ENCODE measurements at places on chromosomes 13 and 19.

DNA sequence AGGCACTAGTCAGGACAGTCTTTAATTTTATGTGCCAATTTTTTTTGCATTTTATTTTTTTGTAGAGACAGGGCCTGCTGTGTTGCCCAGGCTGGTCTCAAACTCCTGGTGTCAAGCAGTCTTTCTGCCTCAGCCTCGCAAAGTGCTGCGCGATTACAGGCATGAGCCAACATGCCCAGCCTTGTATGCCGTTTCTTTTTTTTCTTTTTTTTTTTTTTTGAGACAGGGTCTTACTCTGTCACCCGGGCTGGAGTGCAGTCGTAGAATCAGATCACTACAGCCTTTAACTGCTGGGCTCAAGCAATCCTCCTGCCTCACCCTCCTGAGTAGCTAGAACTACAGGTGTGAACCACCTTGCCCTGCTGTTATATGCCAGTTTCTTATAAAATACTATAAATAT is 26.4 kb downstream of the BORA start:
- DNase-seq, result no peak

DNA sequence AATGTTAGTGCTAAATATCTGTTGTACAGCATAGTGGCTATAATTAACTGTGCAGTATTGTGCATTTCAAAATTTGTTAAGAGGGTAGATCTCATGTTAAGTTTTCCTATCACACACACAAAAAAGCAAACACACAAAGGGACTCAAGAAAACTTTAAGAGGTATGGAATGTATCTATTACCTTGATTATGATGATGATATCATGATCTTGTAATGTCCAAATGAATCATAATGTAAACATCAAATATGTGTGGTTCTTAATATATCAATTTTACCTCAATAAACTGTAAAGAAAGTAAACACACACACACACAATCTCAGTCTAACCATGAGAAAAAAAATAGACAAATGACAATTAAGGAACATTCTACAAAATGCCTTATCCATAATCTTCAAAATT is 934.6 kb downstream of the SLITRK1 start:
- no peak for DNase-seq

- DNase-seq, result no peak
Measured at GRCh38 chr13:50353651-50354415, 338.6 kb downstream of the KCNRG start.

DNA sequence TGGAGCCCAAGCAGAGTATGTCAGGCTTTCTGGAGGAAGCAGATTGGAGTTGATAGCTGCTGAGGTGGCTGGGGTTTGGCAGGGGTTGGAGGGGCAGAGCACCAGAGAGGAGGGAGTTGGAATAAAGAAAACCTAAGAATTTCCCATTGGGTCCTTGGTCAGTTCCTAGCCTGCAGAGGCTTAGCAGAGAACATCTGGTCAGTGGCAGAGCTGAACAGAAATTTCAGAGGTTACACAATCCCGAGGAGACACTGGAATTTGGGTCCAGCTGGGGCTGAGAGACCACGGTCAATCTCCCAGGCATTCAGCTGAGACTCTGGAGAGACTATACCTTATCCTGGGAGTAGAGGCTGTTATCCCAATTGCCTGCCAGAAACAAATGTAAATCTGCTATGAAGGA is 84.4 kb downstream of the DPY19L3 start:
- no peak for DNase-seq

GRCh38 chr13:47548294-47548840 is 452.7 kb downstream of the SUCLA2 start:
- DNase-seq, result no peak

GRCh38 chr19:51660975-51661600 is 14.5 kb upstream of the SIGLEC14 start:
- DNase-seq, result no peak

DNA sequence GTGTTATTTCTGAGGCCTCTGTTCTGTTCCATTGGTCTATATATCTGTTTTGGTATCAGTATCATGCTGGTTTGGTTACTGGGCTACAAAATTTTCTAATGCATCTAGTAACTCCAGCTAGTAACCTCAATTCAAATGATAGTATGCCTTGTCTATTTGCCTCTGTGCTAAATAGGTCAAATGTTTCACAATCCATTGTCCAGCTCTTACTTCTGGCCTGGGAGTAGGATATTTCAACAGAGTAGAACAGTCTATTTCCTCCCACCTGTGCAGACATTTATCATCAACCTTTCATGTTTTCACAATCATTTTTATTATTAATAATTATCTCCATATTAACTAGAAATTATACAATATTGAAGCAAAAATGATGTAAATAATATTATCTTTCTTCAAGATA is 18.1 kb upstream of the NDFIP2 start:
- DNase-seq, result no peak

DNA sequence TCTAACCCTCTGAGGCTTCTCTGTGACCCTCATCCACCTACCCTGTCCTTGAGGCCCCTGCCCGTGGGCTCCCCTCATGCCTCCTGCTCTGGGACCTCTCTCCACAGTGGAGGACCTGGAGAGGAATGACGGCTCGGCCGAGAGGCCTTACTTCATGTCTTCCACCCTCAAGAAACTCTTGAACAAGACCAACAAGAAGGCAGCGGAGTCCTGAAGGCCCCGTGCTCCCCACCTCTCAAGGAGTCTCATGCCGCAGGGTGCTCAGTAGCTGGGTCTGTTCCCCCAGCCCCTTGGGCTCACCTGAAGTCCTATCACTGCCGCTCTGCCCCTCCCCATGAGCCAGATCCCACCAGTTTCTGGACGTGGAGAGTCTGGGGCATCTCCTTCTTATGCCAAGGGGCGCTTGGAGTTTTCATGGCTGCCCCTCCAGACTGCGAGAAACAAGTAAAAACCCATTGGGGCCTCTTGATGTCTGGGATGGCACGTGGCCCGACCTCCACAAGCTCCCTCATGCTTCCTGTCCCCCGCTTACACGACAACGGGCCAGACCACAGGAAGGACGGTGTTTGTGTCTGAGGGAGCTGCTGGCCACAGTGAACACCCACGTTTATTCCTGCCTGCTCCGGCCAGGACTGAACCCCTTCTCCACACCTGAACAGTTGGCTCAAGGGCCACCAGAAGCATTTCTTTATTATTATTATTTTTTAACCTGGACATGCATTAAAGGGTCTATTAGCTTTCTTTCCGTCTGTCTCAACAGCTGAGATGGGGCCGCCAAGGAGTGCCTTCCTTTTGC is 10.8 kb upstream of the ILF3 start:
- DNase-seq, result no peak

DNA sequence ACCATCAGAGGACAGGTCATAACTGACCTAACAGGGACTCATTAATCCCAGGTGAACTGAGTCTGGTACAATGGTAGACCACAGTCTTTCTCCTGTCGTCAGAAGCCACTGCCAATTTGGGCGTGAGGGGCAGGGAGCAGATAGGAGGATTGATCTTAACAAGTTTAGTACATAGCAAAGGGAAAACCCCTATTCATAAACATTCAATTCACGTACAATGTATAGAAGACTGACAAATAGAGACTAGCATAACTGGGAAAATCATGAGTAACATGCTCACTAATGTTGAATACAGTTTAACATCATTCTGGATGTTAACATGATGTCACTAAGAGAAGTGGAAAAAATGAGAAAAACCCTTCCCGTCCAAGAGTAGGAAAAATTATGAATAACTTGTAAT is 54.1 kb downstream of the SLC7A1 start:
- DNase-seq, result no peak

- no peak for DNase-seq
Measured at GRCh38 chr13:49064476-49064875, 88.8 kb downstream of the FNDC3A start.

GRCh38 chr19:35260694-35261304 is 8.0 kb upstream of the USF2 start:
- no peak for DNase-seq

- no peak for DNase-seq
Measured at GRCh38 chr13:99366075-99366987, 59.1 kb upstream of the GPR183 start.

DNA sequence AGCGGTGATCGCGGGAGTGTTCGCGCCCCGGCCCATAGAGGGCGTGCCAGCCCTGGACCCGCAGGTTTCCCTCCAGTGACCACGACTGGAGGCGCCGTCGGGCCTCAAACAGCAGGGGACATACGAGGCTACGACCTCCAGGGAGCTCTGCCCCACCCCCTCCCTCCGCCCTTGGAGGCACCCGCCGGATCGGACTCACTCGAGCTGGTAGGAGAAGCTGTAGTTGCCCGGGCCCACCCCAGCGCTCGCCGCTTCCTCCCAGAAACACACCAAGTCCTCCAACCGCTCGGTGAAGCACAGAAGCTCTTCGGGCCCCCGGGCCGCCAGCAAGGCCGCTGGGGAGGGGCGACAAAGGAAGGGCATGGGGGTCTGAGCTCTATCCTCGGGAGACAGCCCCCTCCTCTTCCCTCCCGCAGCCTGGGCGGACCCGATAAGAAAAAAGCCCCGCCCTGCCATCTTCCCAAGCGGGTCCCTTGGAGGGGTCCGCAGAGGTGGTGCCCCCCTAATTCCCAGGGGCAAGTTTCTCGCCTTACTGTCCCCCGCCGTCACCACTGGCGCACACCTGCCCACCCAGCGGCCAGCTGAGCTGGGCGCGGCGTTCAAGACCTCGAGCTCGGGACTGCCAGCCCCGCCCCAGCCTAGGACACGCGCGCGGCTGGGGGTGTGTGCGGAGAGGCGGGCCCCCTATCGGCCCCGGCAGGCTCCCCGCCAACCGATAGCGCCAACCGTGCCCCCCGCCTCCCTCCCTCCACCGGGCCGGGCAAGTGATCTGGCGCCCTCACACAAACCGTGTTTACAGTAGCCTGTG is 1.0 kb downstream of the EPOR start:
- peak; percentile 79 for DNase-seq

DNA sequence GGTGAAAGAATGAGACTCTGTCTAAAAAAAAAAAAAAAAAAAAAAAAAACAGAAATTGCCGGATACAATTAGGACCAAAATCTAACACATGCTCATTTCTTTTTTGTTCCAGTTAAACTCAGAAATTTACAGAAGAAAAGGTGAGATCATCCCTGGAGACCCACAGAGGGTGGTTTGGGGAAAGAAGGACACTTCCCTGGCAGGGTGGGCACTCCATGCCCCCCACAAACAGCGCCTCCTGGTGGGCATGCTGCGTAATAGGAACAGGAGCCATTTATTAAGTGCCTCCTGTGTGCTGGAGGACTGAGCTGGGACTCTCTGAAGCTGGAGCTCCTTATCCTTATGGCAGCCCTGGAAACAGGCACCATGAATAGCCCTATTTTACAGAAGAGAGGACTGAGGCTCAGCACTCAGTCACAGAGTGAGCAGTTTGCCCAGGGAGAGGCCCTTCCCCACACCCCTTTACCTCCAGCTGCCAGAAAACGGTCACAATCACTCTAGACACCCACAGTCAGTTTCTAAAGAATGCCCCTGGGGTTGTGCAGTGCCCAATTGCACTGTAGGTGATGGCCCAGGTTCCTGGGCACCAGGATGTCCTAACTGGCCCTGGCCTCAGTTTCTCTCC is 10.1 kb downstream of the C19orf38 start:
- no peak for DNase-seq

DNA sequence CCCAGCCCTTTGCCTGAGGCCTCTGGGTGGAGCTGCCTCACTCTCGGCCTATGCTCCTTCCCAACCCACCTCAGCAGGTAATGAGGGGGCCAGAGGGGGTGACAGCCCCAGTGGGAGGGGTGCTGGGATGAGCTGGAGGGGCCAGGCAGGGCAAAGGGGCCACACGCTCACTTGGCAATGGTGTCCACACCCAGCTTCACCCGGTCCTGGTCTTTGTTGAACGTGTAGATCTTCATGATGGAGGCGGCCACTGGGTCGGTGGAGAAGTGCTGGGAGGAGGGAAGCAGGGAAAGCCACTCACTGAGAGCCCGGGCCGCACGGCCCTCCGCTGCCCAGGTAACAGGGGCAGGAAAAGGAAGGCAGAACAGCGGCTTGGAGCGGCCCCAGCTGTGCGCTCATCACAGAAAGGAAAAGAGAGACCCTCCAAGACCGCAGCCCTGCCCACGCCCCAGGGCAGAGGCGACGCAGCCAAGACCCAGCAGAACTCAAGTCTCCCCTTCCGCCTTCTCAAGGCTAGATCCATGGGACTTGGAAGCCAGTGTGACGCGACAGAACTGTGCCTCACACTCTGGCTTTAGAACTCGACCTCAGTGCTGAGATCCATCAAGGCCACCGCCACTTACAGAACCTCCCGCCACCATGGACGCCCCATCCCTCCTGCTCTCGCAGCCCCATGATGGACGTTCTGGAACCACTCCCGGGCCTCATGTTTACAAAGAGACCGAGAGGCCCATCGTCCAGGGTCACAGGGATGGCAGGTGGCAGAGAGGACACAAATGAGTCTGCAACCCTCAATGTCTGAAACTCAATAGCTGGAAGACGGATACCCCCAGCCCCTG is 9.2 kb downstream of the UBXN6 start:
- no peak for DNase-seq

DNA sequence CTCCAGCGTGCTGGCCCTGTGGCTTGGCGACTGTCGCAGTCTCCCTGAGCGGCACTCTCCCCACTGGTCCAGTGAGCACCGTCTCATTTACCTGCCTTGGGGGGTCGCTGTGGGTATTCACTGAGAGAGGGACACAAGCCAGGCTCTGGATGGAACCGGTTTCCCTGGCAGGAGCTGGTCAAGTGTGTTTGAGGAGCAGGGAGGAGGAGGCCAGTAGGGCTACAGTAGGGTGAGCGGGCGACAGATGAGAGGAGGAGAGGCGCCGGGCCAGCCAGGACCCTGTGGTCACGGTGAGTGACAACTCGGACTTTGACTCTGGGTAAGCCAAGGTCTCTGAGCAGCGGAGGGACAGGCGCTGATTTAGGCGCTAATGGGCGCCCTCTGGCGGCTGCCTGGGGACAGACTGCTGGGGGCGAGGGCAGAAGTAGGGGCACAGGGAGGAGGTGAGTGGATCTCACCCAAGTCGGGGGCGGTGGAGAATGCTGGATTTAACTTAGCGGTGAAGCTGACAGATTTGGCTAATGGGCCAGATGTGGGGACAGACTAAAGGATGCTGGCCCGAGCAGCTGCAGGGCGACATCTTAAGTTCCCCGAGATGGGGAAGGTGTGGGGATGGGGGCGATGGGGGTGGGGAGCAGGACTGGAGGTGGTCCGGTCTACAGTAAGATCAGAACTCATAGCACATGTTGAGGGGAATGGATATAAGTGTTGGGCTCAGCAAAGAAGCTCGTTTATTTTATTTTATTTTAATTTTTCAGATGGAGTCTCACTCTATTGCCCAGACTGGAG is 4.7 kb upstream of the PRMT1 start:
- DNase-seq, result no peak

DNA sequence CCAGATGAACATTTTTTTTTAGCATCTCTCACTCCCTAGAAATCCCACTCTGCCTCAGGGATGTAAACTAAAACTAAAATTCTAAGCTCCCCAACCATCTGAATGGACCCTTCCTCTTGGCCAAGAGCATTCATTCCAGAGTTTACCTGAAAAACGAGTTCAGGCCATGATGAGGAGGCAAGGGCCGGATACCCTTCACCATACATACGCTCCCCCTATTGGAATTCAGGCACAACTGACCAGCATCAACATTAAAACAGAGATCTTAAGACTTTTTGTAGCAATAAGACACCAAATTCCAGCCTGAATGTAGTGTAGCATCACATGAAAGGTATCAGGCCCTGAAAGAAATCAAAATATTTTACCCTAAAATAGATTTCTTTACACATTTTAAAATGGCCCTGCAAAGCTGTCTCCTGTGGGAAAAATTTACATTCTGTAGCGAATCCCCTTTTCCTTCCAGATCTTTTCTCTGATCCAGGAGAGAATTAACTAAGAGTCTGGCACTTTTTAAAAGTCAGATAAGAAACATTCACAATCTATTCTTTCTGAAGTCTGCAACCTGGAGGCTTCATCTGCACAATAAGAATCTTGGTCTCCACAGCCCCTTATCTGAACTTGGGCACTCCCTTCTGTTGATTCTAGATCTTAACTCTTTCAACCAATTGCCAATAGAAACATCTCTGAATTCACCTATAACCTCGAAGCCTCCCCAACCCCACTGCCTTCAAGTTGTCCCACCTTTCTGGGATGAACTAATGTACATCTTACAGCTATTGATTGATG is 888.5 kb downstream of the UQCRFS1 start:
- DNase-seq, result no peak
